Tibial artery (tissue), 4 donors: ENCODE measurements at places on chromosomes 2 and 18.

DNA sequence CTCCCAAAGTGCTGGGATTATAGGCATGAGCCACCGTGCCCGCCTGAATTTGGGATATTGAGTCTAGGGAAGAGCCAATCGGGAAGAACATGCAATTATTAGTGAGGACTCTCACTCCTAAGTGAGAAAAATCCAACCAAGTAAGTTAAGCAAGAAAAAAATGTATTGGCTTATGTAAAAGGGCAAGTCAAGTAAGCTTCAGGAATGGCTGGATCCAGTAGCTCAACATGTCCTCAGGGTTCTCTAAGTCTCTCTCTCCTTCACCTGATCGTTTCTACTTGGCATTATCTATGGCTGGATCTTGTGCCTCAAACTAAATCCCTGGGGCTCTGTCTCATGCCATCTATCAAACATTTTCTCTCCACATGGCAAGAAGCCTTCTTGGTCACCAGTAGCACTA is 16.1 kb upstream of the CIB4 start:
- H3K4me1 ChIP-seq, result no peaks in the 10 kb centered on the region
- H3K36me3 ChIP-seq, result no peaks in the 10 kb centered on the region
- H3K4me3 ChIP-seq, result no peak overlapping the region
- no peak for DNase-seq
- H3K27me3 ChIP-seq, result no peaks in the 10 kb centered on the region

- H3K4me3 ChIP-seq, result no peak overlapping the region
- H3K4me1 ChIP-seq, result no peaks in the 10 kb centered on the region
- no peaks in the 10 kb centered on the region for H3K36me3 ChIP-seq
- no peaks in the 10 kb centered on the region for H3K27me3 ChIP-seq
Observed at GRCh38 chr18:73940721-73941120, 206.9 kb downstream of the FBXO15 start.

GRCh38 chr2:18297534-18298058 is 262.9 kb downstream of the RDH14 start:
- H3K4me3 ChIP-seq, result no peak overlapping the region
- H3K4me1 ChIP-seq, result no peaks in the 10 kb centered on the region

DNA sequence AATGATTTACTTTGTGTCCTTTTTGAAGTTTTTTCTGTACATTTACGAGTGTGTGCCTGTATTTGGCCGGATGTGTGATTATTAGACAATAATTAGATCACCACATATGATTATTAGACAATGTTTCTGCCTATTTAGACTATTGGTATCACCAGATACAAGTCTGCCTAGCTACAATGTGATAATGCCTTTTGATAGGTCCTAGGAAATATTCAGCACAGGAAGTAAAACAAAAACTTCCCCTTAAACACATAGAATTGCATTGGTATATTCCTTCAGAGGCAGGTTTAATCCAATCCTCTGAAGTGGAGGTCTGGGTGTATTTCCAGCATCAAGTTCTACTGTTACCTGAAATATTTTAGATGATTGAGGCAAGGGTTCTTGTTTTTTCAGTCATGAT is 275.1 kb downstream of the TGIF1 start:
- H3K27me3 ChIP-seq, result no peaks in the 10 kb centered on the region
- H3K4me3 ChIP-seq, result no peak overlapping the region
- H3K4me1 ChIP-seq, result peaks cover 10% of the 10 kb centered on the region
- no peaks in the 10 kb centered on the region for H3K36me3 ChIP-seq
- no peak for DNase-seq
- H3K27ac ChIP-seq, result no peak overlapping the region

- no peaks in the 10 kb centered on the region for H3K27me3 ChIP-seq
- H3K4me3 ChIP-seq, result no peak overlapping the region
- peaks cover 48% of the 10 kb centered on the region for H3K36me3 ChIP-seq
- H3K4me1 ChIP-seq, result no peaks in the 10 kb centered on the region
Observed at GRCh38 chr18:24177499-24178133, 38.8 kb downstream of the CABYR start.

DNA sequence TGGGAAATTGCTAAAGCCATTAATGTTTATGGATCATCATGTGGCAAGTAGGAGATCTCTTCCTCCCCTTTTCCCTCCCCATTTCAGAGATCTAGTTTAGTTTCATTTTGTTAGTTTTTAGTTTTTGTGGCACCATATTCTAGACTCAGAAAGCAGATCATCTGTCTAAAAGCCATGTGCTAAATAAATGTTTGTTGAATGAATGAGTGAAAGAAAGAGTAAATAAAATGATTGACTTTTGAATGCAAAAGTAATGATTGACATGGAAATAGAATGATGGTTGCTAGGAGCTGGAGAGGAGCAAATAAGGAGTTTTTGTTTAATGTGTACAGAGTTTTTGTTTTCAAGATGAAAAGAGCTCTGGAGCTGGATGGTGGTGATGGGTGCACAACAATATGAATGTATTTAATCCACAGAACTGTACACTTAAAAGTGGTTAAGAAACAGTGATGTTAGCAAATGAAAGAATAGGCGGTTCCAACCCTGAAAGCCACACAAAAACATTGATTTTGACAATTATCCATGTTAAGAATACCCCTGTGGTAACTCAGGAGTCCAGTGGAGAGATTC is 23.6 kb downstream of the TMEM178A start:
- DNase-seq, result no peak
- H3K4me1 ChIP-seq, result no peaks in the 10 kb centered on the region
- H3K27me3 ChIP-seq, result no peaks in the 10 kb centered on the region

GRCh38 chr18:63292831-63293683 is 26.5 kb downstream of the BCL2 start:
- H3K4me3 ChIP-seq, result no peak overlapping the region
- DNase-seq, result no peak
- no peaks in the 10 kb centered on the region for H3K27me3 ChIP-seq
- peaks cover 61% of the 10 kb centered on the region for H3K4me1 ChIP-seq
- H3K36me3 ChIP-seq, result no peaks in the 10 kb centered on the region
- peak overlapping the region; percentile 17 for H3K27ac ChIP-seq

GRCh38 chr2:101752716-101753616 is 55.5 kb downstream of the MAP4K4 start:
- no peaks in the 10 kb centered on the region for H3K27me3 ChIP-seq
- H3K4me1 ChIP-seq, result peaks cover 48% of the 10 kb centered on the region
- no peak overlapping the region for H3K4me3 ChIP-seq
- DNase-seq, result no peak

DNA sequence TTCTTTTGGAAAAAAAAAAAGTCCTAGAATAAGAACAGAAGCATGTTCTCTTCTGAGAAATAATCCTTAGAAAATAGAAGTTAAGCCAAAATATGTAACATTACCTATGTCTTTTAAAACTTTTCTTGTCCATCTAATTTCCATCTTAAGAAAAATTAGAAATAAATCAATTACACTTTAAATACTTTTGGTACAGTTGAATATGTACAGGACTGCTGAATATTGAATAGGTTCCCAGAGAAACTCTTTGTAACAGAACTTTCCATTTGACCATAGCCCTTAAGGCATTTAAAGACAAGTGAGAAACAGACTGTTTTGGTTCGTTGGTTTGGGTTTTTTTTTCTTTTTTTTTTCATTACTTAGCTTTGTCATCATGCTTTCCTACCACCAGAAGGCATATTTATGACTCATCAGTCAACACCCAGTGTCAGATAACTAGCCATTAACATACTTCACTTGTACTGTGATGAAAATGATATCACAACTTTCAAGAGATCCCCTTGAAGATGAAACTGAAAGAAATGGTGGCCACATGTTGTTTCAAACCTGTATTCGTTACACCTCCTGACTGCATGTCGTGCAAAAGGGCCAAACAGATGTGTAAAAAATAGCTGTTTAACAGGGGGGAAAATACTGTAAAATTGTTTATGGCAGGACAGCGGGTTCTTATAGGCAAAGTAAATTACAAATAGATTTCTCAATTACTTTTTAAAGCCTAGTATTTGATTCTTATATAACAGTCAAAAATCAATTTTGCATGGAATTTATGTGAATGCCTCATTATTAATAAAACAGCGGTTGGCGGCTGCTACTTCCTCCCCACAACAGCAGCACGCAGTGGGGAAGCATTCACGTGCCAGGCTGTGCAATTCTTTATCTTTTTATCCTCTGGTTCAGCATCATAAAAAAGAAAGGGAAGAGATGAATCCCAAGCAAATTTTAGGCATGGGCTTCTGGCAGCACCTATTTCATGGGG is 280.7 kb upstream of the HNRNPA3 start:
- no peaks in the 10 kb centered on the region for H3K27me3 ChIP-seq
- H3K36me3 ChIP-seq, result no peaks in the 10 kb centered on the region
- no peaks in the 10 kb centered on the region for H3K4me1 ChIP-seq
- H3K4me3 ChIP-seq, result no peak overlapping the region
- H3K27ac ChIP-seq, result no peak overlapping the region
- DNase-seq, result no peak

DNA sequence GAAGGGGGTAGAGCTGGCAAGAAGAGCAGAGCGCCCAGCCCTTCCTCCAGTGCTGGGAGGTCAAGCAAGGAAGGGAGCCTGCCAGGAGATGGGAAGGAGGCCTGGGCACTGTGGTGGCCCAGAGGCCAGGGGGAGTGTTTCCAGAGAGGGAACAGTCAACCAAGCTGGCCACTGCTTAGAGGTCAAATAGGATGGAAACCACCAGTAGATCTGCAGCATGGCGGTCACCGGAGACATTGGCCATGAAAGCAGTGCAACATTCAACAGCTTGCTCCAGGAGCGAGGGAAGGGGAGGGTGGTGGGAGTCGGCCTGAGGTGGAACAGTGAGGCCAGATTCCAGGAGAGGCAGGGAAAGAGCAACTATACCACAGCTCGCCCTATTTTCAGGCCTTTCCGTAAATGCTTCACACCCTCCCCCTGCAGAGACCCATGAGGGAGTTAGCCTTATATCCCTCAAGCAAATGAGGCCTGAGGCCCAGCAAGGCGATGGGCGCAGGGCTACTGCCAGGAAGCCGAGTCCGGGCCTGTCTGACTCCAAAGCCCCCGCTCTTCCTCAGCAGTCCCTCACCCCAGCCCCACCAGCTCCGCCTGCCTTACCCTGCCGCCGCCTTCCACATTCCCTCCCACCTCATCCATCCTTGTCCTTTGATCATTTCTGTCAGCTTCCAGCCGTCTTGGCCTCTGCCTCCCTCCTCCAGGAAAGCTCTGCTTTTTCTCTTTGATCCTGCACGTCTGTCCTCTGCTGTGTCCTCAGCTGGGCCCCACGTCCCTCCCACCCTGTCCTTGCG is 17.0 kb downstream of the KCNK3 start:
- H3K27ac ChIP-seq, result peak overlapping the region; percentile 48
- no peaks in the 10 kb centered on the region for H3K27me3 ChIP-seq
- DNase-seq, result no peak

- H3K27ac ChIP-seq, result no peak overlapping the region
- no peak for DNase-seq
- H3K4me3 ChIP-seq, result no peak overlapping the region
- H3K27me3 ChIP-seq, result no peaks in the 10 kb centered on the region
Observed at GRCh38 chr18:58247363-58247834, 203.4 kb downstream of the NEDD4L start.

DNA sequence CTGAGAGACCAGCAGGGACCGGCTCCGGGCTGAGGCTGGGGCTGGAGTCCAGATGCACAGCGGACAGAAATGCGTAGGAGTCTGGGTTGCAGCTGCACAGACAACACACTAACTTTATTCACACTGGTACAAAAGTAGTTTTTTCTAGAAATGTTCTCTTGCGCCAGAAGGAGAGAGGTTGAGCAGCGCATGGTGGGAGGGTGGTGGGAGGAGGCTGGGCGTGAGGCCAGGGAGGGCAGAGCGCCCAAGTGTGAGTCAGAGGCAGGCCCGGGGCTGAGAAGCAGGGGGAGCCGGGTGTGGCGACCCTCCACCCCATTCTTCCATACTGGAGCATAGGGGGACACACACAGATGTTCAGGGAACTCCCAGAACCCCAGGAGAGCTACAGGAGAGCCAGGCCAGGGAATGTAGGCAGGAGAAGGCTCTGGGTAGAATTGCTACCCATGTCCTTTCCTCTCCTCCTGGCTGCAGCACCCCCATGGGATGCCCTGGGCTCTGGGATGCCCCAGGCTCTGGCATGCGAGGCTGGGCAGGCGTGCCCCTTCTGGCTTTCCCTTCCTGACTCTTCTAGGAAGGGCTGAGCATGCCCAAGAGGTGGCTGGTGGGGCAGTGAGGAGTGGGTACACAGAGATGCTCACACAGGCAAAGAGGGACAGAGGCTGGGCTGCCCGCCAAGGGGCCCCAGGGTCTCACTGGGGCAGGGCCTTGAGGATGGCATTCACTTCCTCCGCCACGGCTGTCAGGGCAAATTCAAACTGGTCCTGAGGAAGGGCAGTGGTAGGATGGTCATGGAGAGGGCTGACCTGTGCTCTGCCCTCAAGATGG is 10.6 kb downstream of the DNAJB2 start:
- no peaks in the 10 kb centered on the region for H3K27me3 ChIP-seq
- H3K4me1 ChIP-seq, result no peaks in the 10 kb centered on the region
- H3K4me3 ChIP-seq, result no peak overlapping the region
- peak overlapping the region; percentile 85 for H3K27ac ChIP-seq

- H3K27me3 ChIP-seq, result no peaks in the 10 kb centered on the region
- H3K27ac ChIP-seq, result no peak overlapping the region
- H3K36me3 ChIP-seq, result no peaks in the 10 kb centered on the region
- H3K4me3 ChIP-seq, result no peak overlapping the region
- DNase-seq, result no peak
Observed at GRCh38 chr2:133532919-133533318, 35.3 kb downstream of the NCKAP5 start.

- H3K4me3 ChIP-seq, result no peak overlapping the region
- no peak overlapping the region for H3K27ac ChIP-seq
- no peak for DNase-seq
- H3K4me1 ChIP-seq, result peaks cover 17% of the 10 kb centered on the region
- H3K27me3 ChIP-seq, result no peaks in the 10 kb centered on the region
- H3K36me3 ChIP-seq, result no peaks in the 10 kb centered on the region
Observed at GRCh38 chr2:210480079-210480478, 3.5 kb upstream of the LANCL1 start.

- H3K36me3 ChIP-seq, result no peaks in the 10 kb centered on the region
- no peak for DNase-seq
- H3K4me1 ChIP-seq, result no peaks in the 10 kb centered on the region
Observed at GRCh38 chr18:6004119-6004518, 108.8 kb upstream of the TMEM200C start.

- DNase-seq, result no peak
- H3K27ac ChIP-seq, result no peak overlapping the region
Observed at GRCh38 chr2:190532581-190532980, 1.9 kb downstream of the NEMP2 start.

DNA sequence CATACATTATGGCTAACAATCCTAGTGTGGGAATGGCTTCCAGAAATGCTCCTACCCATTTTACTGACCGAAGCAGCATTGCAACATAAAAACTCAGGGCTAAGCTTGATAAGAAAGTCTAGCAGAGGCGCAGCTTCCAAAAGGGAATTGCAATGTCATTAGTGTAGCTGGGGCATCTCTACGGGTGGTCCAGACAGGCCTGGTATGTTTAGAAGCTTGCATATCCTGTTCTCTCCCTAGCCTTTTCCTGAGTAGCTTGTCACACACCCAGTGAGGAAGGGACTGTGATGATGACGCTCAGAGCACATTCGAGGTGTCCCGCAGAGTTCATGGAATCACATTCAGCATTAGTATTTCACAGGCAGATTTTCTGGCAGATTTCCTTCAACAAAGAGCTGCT is 38.0 kb upstream of the COL5A2 start:
- no peaks in the 10 kb centered on the region for H3K36me3 ChIP-seq
- DNase-seq, result no peak
- no peak overlapping the region for H3K4me3 ChIP-seq
- peaks cover 13% of the 10 kb centered on the region for H3K4me1 ChIP-seq
- H3K27ac ChIP-seq, result no peak overlapping the region
